T-helper 22 cell (primary cell): ENCODE measurements at places on chromosomes 2 and 18.

DNA sequence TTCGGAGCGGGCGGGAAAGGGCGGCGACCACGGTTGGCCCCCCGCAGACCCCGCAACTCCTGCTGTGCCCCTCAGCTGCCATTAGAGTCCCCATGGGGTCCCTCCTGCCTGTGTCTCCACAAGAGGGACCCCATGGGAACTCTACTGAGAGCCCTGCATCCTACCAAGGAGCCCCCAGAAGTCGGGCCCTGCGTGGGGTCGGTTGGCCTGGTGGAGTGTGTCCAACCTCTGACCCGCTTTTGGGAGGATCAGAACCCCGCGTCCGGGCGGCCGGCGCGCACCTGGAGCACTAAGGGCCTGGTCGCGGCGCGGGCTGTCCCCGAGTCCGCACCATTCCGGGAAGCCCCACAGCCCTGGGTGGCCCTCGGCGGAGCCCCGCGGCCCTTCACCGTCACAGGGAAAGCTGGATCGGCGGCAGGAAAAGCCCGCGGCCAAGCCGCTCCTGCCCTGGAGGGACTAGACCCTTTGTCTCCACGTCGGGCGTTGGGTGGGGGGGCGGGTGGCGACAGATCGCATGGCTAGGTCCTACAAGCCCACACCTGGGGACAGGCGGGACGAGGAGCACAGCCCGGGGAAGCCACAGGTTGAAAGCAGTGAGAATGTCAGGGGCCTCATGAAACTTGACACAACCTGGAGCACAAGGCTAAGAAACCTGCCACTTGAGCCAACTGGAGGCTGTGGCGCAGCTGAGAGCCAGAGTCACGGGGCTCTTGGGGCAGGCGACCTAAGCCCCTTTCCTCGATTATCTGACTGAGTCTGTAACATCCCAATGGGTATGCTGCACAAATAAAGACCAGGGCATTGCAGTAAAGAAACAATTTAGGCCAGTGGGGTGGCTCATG, 11.2 kb upstream of the CXXC1 start:
- DNase-seq: no peak

GRCh38 chr2:60567096-60567495, 13.6 kb upstream of the BCL11A start:
- no peak for DNase-seq

DNA sequence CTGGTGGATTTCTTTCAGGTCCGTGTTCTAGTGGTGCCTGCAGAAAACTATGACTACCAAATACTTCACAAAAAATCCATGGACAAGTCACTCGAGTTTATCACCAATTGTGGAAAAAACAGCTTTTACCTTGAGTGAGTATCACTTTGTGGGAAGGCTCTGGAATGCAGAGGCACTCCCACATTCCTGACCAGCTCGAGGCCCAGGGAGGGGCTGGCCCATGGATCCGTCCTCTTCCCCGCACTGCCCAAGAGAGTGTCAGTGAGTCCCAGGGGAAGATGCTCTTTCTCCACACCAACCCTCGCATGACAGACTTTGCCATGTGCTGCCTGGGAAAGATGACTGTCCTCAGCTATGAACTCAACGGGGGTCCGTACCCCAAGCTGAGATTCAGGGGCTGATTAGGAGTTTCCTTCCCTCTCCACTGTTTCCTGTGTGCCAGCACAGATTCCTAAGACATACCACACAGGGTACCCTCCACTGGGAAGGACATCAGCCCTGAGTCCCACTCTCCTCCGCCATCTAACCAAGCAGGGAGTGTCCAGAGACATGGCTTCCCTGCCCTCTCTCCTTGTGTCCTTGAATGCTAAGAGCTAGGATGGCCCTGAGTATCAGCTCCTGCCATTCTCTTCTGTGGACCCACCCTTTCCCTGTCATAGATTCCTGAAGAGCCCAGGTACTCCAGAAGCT, 155.9 kb downstream of the LAMA3 start:
- no peak for DNase-seq

DNA sequence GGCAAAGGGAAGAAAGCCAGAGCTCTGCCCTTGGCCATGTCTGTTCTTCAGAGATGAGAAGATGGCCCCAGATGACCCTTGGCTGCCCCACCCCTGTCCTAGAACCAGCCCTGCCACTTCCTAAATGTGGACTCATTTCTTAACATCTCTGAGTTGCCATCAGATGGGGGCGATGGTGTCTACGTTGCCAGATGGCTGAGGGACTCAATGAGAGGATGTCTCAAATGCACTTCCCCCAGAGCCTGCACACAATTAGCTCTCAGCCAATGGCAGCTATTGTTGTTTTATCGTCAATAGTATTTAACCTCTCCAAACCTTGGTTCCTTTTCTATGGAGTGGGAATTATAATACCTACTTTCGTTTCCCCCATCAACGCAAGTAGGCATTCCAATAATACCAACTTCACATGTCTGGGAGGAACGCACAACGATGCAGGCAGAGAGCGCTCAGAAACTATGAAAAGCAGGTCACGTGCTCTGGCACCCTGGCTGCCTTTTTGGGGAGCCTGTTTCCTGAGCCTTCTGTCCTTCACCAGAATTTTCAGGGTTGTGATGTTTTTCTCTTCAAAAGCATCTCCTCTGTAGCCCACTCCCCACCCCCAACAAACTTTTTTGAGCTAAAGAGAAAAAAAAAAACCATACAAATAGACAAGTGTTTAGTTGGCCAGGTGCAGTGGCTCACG, 100.3 kb downstream of the MCFD2 start:
- no peak for DNase-seq

- no peak for DNase-seq
These were observed 86.5 kb upstream of the EPB41L3 start for GRCh38 chr18:5630057-5630899.

- DNase-seq: no peak
These were observed 346.0 kb downstream of the ARHGAP15 start for GRCh38 chr2:143475041-143475776.

DNA sequence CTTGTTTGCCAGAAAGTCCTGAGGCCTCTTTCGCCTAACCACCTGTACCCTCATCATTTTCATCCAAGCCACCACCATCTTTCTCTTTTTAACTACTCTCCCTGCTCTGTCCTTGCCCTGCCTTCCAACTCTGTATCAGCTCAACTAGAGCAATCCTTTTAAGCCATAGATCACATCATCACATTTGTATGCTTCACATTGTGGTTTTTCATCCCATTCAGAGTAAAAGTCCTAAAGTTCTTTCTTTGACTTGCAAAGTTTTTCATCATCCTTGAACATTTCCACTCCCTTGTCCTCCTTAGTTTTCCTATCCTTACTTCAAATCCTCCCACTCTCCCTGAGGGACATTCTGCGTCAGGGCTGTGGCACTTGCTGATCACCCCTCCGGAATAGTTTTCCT, 73.9 kb downstream of the SLC39A10 start:
- DNase-seq: no peak

DNA sequence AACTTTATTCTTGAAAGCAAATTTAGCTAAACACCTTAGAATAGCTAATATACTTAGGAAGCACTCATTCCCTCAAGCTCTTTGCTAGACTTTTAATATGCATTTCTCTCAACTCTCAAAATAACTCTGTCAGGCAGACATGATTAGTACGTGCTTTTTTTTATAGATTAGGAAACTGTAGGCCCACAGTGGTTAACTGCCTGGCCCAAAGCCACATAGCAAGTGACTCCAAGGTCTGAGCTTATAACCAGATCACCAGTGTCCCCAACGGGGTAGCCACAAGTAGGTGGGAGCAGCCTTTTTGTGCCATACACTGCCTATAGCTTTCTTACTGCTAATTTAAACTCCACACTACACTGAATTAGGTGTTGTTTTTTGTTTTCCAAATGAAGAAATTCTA, 576.8 kb downstream of the METTL4 start:
- DNase-seq: no peak

- DNase-seq: no peak
These were observed 108.1 kb upstream of the SERPINE2 start for GRCh38 chr2:224147174-224147573.

GRCh38 chr18:23918395-23919032, 96.0 kb upstream of the TTC39C start:
- peak; percentile 45 for DNase-seq

DNA sequence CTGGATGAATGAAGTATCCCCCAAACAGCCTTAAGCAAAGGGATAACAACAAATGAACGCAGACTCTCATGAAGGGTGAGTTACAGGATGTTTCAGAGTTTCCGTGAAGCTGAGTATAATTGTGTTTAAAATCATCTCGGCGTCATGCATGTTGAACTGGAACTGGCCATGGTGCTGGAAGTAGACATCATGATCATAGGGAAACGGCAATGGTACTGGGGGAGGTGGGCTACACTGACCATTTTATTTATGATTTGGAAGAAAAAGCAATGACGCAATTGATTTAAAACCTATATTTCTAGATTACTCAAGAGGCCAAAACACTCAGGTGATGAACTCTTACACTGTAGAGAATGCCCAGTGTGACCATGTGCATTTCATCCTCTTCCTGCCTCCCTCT, 387.9 kb upstream of the MYT1L start:
- DNase-seq: no peak

DNA sequence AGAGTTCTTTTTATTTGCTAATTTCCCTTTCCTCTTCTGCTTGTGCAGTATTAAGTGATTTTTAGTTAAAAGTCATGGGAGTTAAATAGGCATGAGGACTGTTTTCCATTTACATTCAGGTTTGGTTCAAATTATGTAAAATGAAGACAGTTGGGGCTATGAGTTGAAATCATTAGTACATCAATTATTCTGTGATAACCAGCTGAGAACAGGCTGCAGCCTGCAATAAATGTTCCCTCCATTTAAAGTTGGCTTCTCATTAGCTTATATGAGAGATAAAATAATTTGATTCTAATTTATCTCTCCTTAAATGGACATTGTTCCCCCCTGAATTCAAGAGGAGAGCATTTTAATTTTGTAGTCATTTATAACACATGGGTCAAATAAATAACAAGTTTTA, 48.3 kb downstream of the RHBDD1 start:
- no peak for DNase-seq
